ENCODE measurements at places on chromosomes 7 and 10.

DNA sequence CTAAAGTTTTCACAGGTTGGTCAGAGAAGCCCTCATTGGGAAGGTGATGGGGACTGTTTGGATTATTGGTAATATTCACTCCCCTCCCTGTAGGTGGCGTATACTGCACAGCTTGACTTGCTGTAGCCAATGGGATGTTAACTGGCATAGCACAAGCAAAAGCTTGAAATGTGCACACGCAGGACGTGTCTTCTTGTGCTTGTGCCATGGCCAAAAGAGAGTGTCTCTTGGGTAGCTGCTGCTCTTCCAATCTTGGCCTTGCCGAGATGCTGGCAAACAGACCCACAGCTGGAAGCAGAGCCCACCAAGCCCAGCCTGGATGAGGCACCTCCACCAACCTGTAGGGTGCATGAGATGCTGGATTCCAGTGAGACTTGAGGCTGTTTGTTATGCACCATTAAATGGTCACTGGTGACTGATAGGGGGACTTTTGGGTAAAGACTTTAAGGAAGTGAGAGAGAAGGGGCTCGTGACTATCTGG is 266.0 kb downstream of the GRID1 start:
- no peak for DNase-seq

DNA sequence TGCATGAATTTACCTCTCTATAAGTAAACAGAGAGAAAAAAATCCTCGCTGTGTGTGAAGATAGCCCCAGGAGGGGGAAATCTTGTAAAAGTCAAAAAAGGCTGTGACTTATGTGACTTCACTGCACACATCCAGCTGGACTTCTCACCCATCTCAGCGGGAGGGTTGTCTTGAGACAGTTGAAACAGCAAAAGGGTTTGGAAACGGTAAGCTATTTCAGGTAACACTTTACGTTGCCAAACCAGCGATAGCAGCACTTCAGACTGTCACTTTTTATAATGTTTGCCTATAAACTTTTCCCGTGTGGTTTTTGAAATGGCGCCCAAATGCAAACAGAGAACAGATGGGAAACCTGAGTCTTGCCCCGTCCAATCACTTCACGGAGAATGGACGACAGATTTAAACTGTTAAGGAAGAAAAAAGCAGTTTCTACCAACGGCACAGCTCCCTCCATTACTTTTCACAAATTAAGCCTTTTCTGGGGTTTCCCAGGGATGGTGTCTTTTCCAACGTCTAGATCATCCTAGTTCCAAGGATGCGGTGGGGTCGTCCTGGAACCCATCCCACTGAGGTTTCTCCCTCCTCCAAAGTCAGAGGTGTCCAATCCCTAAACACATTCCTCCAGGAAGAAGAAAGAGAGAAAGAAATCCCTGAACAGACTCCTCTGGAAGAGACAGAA is 25.2 kb downstream of the FGFR2 start:
- DNase-seq = no peak

DNA sequence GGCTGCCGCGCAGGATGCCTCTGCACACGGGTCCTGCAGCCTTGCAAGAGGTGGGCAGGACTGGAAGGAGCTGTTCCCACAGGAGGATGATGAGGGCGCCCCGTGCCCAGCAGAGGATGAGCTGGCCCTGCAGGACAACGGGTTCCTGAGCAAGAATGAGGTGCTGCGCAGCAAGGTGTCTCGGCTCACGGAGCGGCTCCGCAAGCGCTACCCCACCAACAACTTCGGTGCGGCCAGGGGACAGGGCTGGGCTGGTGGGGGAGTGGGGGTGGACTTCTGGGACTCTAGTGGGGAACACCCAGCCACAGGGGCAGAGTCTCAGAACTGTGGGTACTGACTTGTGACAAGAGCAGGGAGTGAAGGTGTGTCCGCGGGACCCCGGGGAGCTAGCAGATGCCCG is 16.0 kb downstream of the ZFYVE27 start:
- no peak for DNase-seq

DNA sequence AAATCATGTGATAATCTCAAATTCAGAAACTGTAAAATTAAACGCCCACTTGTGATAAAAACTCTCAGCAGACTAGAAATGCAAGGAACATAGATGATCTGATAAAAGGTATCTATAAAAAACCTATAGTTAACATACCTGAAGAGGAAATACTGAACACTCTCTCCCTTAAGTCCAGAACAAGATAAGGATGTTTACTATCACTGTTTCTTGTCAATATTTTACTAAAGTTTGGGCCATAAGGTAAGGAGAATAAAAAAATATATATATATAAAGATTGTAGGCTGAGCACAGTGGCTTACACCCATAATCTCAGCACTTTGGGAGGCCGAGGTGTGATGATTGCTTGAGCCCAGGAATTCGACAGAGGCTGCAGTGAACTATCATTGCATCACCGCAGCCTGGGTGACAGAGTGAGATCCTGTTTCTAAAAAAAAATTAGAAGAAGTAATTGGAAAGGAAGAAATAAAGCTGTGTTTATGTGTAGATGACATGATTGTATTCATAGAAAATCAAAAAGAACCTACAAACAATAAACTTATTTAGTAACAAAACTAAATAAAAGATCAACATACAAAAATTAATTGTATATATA is 28.4 kb downstream of the MPLKIP start:
- DNase-seq = no peak

- DNase-seq = no peak
Measured at GRCh38 chr7:129499999-129500398, 2.3 kb upstream of the SMKR1 start.

Measured in NCI-H510A (cell line).